Aorta (tissue), 5 donors: ENCODE measurements at places on chromosomes 12 and 14. TPM values are rescaled to one million over a fixed set of nuclear protein-coding genes. Genes with fewer than 3 reads are reported as not detected.

- H3K36me3 ChIP-seq = no peaks in the 10 kb centered on the region
- H3K27me3 ChIP-seq = no peaks in the 10 kb centered on the region
- H3K4me1 ChIP-seq = no peaks in the 10 kb centered on the region
- H3K27ac ChIP-seq = no peak overlapping the region
- no peak overlapping the region for H3K4me3 ChIP-seq
- DNase-seq = no peak
Measured at GRCh38 chr14:104581521-104581920, 2.0 kb downstream of the C14orf180 start.

Gene SPX
- not detected for total RNA-seq

- H3K27me3 ChIP-seq = no peaks in the 10 kb centered on the region
- no peaks in the 10 kb centered on the region for H3K36me3 ChIP-seq
- H3K4me3 ChIP-seq = no peak overlapping the region
- no peak overlapping the region for H3K27ac ChIP-seq
Measured at GRCh38 chr14:68733086-68733914, 59.6 kb downstream of the ZFP36L1 start.

DNA sequence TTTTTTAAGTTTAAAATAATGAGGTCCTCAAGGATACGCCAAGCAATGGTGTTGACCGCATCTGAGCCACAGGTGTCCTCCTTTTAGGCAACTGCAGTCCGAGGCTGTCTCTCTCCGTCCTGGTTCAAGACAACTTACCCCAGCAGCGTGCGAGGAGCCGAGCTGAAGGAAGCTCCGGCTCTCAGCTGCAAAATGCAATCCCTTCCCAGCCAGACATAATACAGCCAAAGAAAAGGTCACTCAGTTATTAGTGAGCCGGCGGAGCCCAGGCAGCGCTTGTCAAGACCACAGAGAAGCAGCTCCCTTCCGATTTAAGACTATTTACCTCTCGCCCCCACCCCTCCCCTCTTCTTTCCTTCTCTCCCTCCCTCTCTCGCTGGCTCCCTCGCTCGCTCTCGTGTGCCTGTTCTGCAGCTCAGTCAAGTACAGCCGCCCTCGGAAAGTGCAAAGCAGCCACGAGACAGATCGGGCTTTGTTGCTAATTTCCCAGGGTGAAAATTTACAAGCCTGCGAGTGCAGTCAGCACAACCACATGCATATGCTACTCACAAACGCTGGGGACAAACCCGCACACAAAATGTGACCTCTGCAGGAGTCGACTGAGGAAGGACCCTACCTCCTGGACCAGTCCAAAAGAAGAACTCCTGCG lies 363 bp upstream of the LMO3 start:
- H3K36me3 ChIP-seq = no peaks in the 10 kb centered on the region
- no peaks in the 10 kb centered on the region for H3K27me3 ChIP-seq
- peak overlapping the region; percentile 67 for H3K27ac ChIP-seq
- DNase-seq = peak; percentile 77

DNA sequence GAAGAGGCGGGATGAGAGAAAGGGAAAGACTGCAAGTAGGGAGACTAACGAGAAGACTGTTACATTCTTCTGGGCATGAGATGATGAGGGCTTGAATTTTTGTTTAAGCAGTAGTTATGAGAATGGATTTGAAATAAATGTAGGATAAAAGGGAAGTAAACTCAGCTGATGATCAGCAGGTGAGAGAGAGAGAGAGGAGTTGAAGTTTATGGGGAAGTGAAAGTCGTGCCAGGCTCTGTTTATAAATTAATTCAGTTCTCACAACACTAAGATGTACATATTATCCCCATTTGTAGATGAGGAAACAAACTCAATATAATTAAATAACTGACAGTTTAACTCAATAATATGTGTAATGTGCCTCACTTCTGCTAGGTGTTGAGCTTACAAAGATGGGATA lies 170.0 kb upstream of the RMST start:
- no peaks in the 10 kb centered on the region for H3K27me3 ChIP-seq
- DNase-seq = no peak
- no peak overlapping the region for H3K27ac ChIP-seq
- H3K36me3 ChIP-seq = no peaks in the 10 kb centered on the region
- no peak overlapping the region for H3K4me3 ChIP-seq
- no peaks in the 10 kb centered on the region for H3K4me1 ChIP-seq

GRCh38 chr12:32332446-32332845 lies 66.9 kb upstream of the FGD4 start:
- no peak overlapping the region for H3K27ac ChIP-seq
- H3K4me3 ChIP-seq = no peak overlapping the region
- DNase-seq = no peak

Gene SMOC1
- 5.6 TPM for total RNA-seq

Gene GPR162
- total RNA-seq = 16.6 TPM

DNA sequence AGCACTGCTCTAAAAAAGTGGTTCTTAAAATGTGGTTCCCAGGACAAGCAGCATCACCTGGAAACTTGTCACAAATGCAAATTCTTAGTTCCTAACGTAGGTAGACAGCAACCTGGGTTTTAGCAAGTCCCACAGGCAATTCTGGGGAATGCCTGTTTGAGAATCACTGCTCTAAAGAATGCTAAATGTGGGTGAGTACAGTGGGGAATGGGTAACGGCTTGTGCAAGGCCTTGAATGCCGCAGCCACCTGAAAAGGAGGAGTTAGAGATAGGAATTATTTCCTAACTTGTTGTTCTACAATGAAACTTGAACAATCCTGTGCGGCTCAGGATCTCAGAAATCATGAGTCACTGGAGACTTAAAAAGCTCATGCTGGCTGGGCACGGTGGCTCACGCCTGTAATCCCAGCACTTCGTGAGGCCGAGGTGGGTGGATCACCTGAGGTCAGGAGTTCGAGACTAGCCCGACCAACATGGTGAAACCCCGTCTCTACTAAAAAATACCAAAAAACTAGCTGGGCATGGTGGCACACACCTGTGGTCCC lies 34.9 kb downstream of the GNS start:
- no peak overlapping the region for H3K4me3 ChIP-seq
- no peak overlapping the region for H3K27ac ChIP-seq
- no peak for DNase-seq
- H3K36me3 ChIP-seq = peaks cover 7% of the 10 kb centered on the region
- no peaks in the 10 kb centered on the region for H3K27me3 ChIP-seq
- H3K4me1 ChIP-seq = no peaks in the 10 kb centered on the region

GRCh38 chr14:64303471-64303917 lies 9.3 kb upstream of the ESR2 start:
- H3K36me3 ChIP-seq = no peaks in the 10 kb centered on the region
- peaks cover 2% of the 10 kb centered on the region for H3K4me1 ChIP-seq
- H3K4me3 ChIP-seq = no peak overlapping the region
- H3K27me3 ChIP-seq = no peaks in the 10 kb centered on the region

Gene PITPNM2
- total RNA-seq = 18.1 TPM

Gene SMCO3
- 1.0 TPM for total RNA-seq

DNA sequence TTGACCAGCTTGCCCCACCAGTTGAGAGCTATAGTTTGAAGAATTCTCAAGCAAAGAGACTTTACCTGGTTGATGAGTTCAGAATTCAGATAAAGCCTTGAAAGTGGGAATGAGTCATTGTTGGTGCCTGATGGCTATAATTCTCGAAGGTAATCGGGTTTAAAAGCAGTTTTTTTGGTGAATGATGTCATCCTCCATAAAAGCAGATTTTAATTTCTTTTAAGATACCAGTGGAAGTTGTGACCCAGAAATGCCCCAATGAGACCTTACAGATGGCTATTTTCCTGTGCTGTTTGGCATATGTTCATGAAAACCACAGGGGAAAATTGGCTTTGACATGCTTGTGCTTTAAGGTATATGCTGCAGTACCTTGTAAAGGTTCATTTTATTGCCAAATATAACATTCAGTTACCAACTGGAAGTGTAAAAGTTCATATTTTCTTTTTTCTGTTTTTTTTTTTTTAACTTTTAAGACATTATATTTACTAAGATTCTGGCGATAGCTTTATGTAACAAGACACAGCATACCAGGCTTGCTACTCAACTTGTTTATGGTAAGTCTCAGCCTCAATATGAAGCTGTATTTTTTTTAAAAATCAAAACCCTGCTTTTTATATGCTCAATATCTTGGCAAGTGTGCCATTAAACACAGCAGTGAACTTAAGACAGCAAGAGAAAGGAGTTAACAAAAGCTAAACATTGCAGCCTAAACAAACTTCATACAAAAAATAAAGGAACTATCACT lies 119.3 kb downstream of the LMNTD1 start:
- H3K4me3 ChIP-seq = no peak overlapping the region
- no peaks in the 10 kb centered on the region for H3K4me1 ChIP-seq
- no peak overlapping the region for H3K27ac ChIP-seq
- no peaks in the 10 kb centered on the region for H3K27me3 ChIP-seq

- H3K4me3 ChIP-seq = no peak overlapping the region
- H3K27ac ChIP-seq = no peak overlapping the region
- H3K4me1 ChIP-seq = no peaks in the 10 kb centered on the region
- no peak for DNase-seq
- no peaks in the 10 kb centered on the region for H3K36me3 ChIP-seq
Measured at GRCh38 chr12:84435682-84436081, 476.9 kb downstream of the SLC6A15 start.

DNA sequence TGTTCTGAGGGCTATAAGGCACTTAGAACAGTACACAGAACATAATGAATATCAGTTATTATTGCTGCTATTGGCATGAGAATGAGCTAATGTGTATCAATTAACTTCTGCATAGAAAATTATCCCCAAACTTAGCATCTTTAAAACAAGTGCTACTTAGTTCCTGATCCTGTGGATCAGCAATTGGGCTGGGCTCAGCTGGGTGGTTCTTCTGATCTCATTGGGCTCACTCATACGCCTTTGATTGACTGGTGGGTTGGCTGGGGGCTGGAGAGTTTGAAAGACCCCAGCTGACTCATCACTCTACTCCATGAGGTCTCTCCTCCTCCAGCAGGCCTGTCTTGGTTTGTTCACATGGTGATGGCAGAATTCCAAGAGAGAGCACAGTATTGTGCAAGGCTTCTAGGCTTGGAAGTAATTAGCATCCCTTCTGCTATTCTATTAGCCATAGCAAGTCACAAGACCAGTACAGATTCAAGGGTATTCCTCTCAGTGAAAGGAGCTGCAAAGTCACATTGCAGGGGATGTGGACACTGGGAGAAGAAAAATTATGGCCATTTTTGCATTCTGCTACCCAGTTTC lies 27.2 kb upstream of the HSPB8 start:
- H3K4me3 ChIP-seq = no peak overlapping the region
- H3K36me3 ChIP-seq = no peaks in the 10 kb centered on the region
- no peaks in the 10 kb centered on the region for H3K4me1 ChIP-seq
- no peak overlapping the region for H3K27ac ChIP-seq

Gene INHBC
- not detected for total RNA-seq

DNA sequence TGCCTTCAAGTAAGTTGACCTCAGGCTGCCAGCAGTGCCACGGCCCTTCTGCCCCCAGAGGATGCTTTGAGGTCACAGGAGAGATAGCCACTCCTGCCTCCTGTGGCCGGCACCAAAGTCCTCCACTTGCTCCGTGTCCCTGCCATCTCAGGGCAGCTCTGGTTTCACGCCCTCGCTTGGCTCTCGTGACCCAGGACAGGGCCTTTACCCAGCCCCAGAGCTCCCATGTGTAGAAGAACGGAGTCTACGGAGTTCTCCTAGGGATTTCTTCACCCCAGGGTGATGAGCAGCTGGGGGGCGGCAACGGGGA lies 178.1 kb downstream of the ADGRD1 start:
- DNase-seq = no peak
- H3K27ac ChIP-seq = no peak overlapping the region
- no peaks in the 10 kb centered on the region for H3K27me3 ChIP-seq
- no peaks in the 10 kb centered on the region for H3K36me3 ChIP-seq
- H3K4me1 ChIP-seq = no peaks in the 10 kb centered on the region

GRCh38 chr14:23881282-23881681 lies 72.3 kb upstream of the DHRS4 start:
- H3K27ac ChIP-seq = no peak overlapping the region
- peaks cover 1% of the 10 kb centered on the region for H3K27me3 ChIP-seq
- no peak for DNase-seq
- no peaks in the 10 kb centered on the region for H3K36me3 ChIP-seq

Gene SDR9C7
- total RNA-seq = 0.48 TPM

Gene PPP2R5E
- 42.1 TPM for total RNA-seq

Gene RERGL
- total RNA-seq = 30.6 TPM

Gene FGF23
- not detected for total RNA-seq

DNA sequence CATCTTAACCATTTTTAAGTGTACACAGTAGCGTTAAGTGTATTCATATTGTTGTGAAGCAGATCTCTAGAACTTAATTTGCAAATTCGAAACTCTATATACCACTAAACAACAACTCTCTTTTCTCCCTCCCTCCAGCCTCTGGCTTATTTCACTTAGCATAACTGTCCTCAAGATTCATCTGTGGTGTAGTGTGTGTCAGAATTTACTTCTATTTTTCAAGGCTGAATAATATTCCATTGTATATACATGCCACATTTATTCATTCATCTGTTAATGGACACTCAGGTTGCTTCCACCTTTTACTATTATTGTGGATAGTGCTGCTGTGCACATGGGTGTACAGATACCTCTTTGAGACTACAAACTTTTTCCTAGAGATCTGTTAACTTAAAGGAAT lies 26.5 kb downstream of the VRK1 start:
- H3K27ac ChIP-seq = no peak overlapping the region
- H3K27me3 ChIP-seq = no peaks in the 10 kb centered on the region
- no peaks in the 10 kb centered on the region for H3K4me1 ChIP-seq
- no peaks in the 10 kb centered on the region for H3K36me3 ChIP-seq

Gene GPR137C
- total RNA-seq = 0.62 TPM

DNA sequence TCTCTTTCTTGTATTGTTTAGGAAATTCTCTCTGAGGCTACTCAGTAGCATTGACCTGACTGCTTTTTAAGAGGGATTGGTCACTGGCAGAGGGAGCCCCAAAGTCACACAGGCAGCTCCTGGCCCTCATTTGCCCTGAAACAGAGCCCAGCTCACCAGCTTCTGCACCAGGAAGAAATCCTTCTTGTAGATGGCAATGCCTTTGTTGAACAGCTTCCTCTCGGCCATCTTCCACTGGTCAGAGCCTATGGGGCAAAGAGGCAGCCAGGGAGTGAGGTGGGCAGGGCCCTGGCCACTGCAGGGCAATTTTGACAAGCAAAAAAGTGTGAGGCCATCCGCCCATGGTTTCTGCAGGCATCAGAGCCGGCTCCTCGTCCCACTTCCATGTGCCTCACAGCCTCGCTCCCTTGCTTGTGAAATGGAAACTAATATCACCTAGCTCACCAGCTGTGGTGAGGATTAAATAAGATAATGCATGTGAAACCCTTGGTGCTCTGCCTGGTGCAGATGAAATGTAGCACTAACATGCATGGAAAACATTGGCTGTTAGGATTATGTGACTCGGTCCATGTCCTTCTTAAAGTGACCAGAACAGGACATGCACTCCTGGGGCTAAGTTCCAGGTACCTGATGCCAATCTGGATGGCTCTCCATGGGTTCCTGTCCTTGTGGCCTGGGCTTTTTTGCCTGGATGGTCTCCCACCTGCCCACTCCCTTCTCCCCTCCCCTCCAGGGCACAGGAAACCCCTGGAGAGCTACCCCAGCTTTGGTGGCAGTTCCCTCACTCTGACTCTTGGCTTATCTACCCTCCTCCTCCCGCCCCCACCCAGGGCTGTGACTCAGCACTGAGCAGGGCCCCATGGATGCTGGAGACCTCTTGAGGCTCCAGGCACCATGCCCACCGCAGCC lies 11.2 kb upstream of the PNMA1 start:
- H3K4me1 ChIP-seq = no peaks in the 10 kb centered on the region
- no peak overlapping the region for H3K27ac ChIP-seq
- no peak for DNase-seq
- peaks cover 6% of the 10 kb centered on the region for H3K36me3 ChIP-seq
- no peaks in the 10 kb centered on the region for H3K27me3 ChIP-seq

Gene KLRC1
- total RNA-seq = not detected

Gene P3H3
- total RNA-seq = 43.5 TPM

- no peak for DNase-seq
- no peak overlapping the region for H3K4me3 ChIP-seq
- H3K4me1 ChIP-seq = no peaks in the 10 kb centered on the region
- no peak overlapping the region for H3K27ac ChIP-seq
- no peaks in the 10 kb centered on the region for H3K27me3 ChIP-seq
- H3K36me3 ChIP-seq = peaks cover 2% of the 10 kb centered on the region
Measured at GRCh38 chr14:21498540-21499526, 12.3 kb downstream of the METTL3 start.
